Stimulated activated CD8-positive, alpha-beta memory T cell treated with anti-CD3 and anti-CD28 coated beads, Interleukin-7, amount 100 ng/mL, for 24 hours (primary cell): ENCODE measurements at places on chromosomes 2 and 18.

DNA sequence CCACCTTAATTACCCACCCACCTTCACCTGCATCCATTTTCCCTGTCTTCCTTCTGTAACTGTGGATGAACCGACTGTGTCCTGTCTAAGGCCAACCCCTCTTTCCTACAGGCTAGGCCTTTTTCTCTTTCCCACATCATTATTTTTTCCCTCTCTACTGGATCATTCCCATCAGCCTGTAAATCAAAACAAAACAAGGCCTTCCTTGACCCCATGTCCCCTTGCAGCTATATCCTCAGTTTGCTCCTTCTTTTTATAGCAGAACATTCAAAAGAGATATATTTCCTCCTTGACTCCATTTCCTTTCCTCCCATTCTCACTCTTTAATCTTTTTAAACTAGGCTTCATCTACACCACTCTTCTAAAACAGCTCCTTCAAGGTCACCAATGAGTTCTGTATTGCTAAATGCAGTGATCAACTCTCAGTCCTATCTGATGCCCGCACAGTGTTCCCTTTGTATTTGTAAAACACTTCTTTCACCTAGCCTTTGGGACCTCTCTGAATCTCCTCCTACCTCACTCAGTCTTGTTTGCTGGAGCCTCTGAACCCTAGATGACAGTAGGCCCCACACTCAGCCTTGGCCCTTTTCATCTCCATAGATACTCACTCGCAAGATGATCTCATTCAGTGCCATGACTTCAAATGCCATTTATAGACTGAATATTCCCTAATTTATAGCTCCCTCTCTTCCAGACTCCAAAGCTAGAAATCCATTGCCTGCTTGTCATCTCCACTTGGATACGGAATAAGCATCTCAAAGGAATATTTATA is 55.7 kb downstream of the CXCR4 start:
- no peak for DNase-seq

DNA sequence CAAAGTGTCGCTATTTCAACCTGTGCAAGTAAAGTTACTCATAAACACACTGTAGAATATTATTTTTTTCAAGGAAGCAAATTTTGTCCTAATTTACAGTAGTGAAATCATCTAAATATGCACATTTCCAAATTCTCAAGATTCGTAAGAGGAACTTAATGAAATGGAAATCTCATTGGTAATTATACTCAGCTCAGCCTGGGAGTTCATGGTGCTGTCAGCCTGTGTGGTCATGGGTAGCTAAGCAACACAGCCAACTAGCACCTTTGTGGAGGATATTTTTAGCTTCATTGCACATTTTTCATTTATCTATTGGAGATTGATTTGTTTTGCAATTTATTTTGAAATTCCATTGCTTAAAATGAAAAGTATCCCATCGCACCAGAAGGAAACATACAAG is 975.7 kb upstream of the ZEB2 start:
- no peak for DNase-seq

DNA sequence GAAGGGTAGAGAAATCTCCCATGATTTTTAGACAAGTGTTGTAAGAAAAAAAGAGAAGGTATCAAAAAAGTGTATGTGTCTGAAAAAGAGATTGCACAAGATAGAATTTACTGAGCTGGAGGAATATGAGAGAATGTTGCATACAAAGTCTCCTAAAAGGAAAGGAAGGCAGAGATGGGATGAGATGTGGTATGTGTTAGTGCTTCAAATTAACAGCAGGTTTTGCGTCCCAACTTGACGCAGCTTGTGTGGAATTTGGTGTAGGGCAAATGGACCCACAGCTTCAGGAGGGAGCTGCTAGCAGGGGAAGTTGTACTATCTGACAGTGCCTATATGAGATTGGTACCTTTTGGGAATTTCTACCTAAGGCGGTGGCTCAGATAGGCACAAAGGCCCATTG is 9.0 kb upstream of the RASGRP3 start:
- no peak for DNase-seq

GRCh38 chr18:60044290-60045006 is 144.7 kb downstream of the PMAIP1 start:
- DNase-seq: no peak

- DNase-seq: no peak
These were observed 579 bp downstream of the STAT4 start for GRCh38 chr2:191150230-191150599.
